ENCODE measurements at places on chromosomes 1 and 21. TPM values are rescaled to one million over a fixed set of nuclear protein-coding genes. Genes with fewer than 3 reads are reported as not detected.

- no peak for DNase-seq
Observed at GRCh38 chr1:93976711-93977597, 67.7 kb upstream of the GCLM start.

- peak; percentile 20 for DNase-seq
Observed at GRCh38 chr1:77948841-77949424, 29.9 kb downstream of the FUBP1 start.

GRCh38 chr1:11842154-11843041, 5.2 kb downstream of the NPPA start:
- no peak for DNase-seq

GRCh38 chr21:17930093-17930492, 110.9 kb upstream of the C21orf91 start:
- no peak for DNase-seq

- DNase-seq = peak; percentile 36
Observed at GRCh38 chr1:191993549-191993948, 164.7 kb upstream of the RGS18 start.

Gene SLC2A5
- total RNA-seq = not detected

Gene CASZ1
- 12.8 TPM for total RNA-seq

GRCh38 chr1:246482805-246483568, 24.1 kb downstream of the SMYD3 start:
- DNase-seq = no peak

Gene FOXD3
- total RNA-seq = 0.17 TPM

Gene TIAM1
- total RNA-seq = 19.1 TPM

Gene NPPA
- total RNA-seq = not detected

DNA sequence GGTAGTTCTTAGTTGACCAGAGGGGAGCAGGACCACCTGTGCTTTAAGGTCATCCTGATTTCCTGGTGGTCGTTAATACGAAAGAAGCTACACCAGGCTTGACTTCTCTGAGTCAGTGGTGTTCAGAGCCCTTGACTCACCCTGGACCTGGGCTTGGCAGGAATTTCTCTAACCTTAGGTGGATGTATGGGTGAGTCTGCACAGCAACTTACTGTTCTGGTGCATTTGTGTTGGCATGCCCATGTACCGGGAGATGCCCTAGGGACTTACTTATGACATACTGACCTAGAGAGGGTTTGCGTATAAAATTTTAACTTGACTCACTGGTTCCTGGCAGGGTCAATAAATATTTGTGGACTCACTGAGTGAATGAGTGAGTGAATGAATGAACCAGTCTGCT, 304.6 kb downstream of the DISC1 start:
- peak; percentile 95 for DNase-seq

Gene FMN2
- total RNA-seq = 4.6 TPM

Gene SPRR2F
- not detected for total RNA-seq

Gene OR2T33
- 0.18 TPM for total RNA-seq

- DNase-seq = peak; percentile 38
Observed at GRCh38 chr1:228100822-228101613, 2.1 kb downstream of the C1orf35 start.

DNA sequence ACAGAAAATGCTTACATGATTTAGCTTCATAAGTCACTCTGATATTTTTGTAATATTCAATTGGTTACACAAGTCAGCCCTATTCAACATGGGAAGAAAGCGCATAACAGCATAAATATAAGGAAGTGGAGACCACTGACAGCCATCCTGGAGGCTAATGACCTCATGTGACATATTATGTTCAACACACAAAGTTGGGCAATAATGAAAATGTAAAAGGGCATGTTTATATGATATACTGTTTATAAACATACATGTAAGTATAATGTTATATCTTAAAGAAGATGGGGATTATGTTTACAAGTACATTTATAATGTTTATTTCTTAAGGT, 30.2 kb downstream of the EVI5 start:
- no peak for DNase-seq

Gene WLS
- total RNA-seq = 15.3 TPM

DNA sequence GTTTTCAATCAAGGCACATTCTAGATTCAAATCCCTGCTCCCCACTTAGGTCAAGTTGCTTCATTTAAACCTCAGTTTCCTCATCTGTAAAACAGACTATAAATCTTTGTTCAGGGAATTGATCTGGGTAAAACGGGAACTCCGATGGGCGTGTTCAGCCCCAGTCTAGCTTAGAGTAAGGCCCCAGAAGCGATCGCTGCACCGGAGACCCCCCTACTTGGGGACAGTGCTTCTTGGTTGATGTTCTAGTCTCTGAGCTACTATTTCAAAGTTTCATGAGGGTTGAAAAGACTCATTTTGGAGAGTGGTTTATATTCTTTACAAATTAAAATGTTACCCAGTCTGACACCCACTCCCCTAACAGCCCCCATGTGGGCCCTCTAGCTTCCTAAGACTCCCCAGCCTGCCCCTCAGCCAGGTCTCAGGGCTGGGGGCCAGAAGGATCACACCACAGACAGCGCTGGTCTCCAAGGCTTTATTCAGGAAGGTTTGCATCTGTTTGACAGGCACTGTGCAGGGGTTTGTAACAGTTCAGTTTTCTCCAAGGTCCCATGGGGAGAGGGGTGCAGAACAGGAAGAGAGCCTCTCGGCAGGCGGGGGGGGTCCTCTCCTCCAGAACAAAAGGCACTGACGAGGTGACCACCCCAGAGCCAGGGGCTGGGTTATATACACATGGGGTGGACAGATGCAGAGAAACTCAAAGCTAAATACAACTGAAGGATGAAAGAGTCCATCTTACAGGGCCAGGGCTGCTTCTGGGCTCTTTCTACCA, 82.9 kb downstream of the STUM start:
- no peak for DNase-seq

GRCh38 chr1:219534991-219535390, 77.9 kb downstream of the ZC3H11B start:
- no peak for DNase-seq

DNA sequence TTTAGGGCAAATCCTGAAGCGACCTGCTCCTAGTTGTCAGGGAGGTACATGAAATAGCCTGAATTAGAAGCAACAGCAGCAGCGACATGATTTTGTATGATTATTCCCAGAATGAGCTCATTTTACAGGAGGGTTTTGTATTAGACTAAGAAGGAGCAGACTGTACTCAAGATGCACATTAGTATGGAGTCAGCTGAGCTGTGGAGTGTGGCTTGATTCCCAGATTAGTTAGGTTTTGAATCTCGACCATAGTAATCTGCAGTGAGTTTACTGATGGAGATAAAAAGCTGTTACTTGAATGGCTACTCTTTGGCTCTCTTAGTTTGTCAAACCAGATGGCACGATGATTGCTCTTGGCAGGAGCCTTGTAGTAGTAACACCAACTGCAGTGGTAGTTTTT, 143.1 kb downstream of the PHTF1 start:
- no peak for DNase-seq

Gene LSS
- total RNA-seq = 45.7 TPM

DNA sequence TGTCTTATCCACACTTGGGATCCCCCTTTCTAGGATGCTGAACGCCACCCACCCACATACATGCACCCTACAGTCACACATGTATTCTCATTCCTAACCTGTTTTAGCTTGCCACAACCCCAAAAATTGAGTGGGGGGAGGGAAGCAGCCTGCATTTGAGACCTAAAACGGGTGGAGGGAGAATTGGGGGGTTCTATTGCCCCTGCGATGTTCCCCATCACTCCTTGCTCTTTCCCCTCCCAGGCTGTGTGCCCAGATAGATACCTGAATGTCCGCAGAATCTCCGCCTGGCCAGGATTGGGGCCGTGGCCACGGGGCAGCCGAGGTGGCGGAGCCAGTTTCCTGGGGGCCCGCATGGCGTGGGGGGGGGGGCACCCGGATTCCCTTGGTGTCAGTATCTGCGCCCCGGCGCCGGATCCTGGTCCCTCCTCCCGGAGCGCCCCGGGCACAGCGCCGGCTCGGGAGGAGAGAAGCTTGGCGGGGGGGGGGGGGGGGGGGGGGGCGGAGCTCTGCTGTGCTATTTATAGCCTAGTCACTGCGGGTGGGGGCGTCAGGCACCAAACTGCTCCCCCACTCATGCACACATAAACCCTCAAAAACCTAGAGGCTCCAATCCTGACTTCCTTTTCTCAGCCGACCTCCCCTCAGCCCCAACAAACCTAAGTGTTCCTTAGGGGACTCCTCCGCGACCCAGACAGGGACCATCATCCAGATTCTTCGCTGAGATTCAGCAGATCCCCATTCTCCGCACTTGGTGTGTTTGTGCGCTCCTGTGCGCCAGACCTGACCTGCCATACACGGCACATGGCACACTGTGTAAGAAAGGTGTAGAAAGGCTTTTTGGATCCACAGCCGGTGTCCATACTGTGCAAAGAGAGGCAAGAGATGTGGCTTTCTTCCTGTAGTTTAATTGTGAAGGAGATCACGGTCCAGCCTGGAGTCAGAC, 1.9 kb downstream of the ANKRD34A start:
- DNase-seq = peak; percentile 20

GRCh38 chr1:165831146-165831545, 3.7 kb downstream of the UCK2 start:
- no peak for DNase-seq

Gene LAMB3
- 650 TPM for total RNA-seq

Gene PRDM16
- total RNA-seq = 0.17 TPM

- peak; percentile 84 for DNase-seq
Observed at GRCh38 chr1:96721416-96722160, at the start of gene PTBP2. Gene PTBP2, plus strand, starts transcription at chr1:96721784. Its CDS starts 81 bp downstream, at chr1:96721865.

DNA sequence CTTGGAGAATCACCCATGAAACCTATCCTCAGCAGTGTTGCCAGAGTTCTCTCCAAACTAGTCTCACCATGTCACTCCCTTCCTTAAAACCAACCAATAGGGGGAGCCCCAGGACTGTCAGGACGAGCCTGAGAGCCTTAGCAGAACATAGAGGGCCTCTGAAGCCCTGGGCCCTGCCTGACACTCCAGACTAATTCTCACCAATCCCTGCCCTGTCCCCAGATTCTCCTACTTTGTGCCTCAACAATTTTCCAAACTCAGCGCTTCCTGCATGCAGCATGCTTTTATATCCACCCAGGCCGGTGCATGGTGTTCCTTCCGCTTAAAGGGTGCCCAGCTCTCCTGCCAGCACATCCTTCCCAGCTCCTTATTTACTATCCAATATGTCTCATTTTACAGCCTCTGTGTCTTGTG, 42.7 kb downstream of the HSD3B1 start:
- DNase-seq = peak; percentile 84

Gene IFI6
- total RNA-seq = 16.5 TPM

- peak; percentile 90 for DNase-seq
Observed at GRCh38 chr1:111592389-111593361, 26.9 kb upstream of the RAP1A start.

GRCh38 chr21:8993284-8993942, 1528.0 kb upstream of the TPTE start:
- DNase-seq = peak; percentile 4

Gene IFI16
- total RNA-seq = 1.3 TPM

Gene PDZK1
- total RNA-seq = 4.2 TPM

DNA sequence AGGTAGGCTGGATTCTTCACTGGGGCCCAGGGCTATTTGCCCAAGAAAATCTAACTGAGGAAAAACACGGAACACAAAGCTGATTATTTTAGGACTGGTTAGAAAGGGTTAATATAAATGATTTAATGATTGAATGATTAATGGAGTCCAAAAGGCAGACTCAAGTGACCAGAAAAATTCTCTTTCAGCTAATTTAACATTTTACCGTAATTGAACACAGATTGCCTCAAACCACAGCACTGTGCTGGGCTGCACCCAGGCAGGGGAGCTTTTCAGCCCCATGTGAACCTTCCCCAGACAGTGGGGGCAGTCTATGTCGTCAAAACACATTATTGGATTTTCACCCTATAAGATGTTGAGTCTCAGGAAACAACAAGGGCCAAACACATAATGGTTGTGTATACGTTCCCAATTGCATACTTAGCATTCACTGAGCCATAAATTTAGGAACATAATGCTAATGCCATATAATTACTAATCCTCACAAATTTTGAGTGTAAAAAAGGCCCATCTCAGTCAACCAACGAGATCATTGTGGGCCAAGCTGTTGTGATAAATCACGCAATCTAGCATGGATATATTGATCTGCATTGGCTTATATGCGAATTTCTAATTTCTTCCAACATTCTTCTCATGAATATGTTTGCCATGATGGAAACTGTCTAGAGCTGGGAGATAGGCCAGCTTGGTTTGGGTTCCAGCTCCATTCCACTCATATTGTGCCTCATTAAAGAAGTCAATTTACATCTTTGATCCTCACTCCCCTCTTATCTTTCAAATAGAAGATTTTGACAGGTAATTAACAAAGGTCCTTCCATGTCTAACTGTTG, 27.7 kb downstream of the DSCAM start:
- no peak for DNase-seq

DNA sequence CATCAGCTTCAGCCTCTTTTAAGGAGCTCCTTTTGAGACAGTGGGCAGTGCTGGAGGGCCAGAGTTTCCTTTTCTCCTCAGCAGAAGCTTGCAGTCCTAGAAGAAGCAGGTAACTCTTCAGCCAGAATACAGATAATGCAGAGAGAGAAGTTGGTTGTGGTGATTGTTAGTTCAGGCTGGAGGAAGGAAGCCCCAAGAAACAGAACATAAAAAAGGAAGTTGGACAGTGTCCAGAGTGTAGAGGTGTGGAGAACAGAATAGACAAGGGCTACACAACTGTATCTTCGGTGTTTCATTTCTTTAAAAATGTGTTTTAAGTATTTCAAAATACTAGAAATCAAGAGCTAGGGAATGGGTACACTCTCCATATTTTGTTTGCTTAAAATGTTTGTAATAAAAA, 6.4 kb upstream of the TACSTD2 start:
- peak; percentile 26 for DNase-seq

- DNase-seq = peak; percentile 80
Observed at GRCh38 chr1:27102707-27103468, 52.0 kb downstream of the SLC9A1 start.

Gene SYNJ1
- 16.2 TPM for total RNA-seq

Gene ESRRG
- total RNA-seq = 1.7 TPM

Gene RAB7B
- total RNA-seq = not detected

DNA sequence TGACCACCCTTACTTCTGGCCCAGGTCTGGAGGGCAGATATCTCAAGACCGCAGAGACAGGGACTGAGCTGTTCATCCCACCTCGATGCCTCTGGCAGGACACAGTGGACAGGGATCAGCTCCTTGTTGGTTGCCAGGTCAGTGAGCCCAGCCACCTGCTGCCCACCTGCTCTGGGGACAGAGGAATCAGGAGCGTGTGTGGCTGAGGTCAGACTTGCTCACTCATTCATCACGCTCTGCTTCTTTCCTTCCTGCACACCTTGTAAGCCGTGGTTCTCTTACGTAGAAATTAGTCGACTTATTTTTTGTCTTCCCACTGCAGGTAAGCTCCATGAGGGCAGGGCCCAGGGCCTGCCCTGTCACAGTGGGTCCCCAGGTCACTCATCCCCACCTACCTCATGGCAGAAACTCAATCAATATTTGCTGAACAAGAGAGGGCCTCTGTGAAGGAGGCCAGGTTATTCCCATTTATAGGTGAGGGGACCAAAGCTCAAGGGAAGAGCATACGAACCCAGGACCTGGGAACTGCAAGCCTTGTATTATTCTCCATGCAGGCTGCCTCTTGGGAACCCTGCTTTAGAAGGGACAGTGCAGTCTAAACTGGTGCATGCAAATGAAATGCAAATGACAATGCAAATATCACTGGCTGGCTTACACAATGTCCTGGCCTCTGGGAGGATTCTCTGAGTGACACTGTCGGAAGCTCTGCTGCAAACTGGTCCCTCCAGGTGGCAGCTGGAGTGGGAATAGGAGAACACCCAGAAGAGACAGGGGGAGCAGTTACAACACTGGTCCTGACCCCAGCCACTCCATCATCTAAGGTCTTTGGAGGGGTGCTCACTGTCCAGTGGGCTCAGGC, 58.4 kb upstream of the PAX7 start:
- no peak for DNase-seq

Gene LRRC39
- total RNA-seq = 0.84 TPM

- peak; percentile 84 for DNase-seq
Observed at GRCh38 chr21:46634427-46634826, 1.0 kb upstream of the PRMT2 start.

- DNase-seq = no peak
Observed at GRCh38 chr1:41328001-41328615, 33.1 kb upstream of the FOXO6 start.
